NCI-H2227 treated with DMSO at 0.1 percent for 48 hours (cell line): ENCODE measurements at places on chromosomes 5 and 9.

- DNase-seq: no peak
These were observed 11.8 kb downstream of the DMXL1 start for GRCh38 chr5:119082691-119083090.

DNA sequence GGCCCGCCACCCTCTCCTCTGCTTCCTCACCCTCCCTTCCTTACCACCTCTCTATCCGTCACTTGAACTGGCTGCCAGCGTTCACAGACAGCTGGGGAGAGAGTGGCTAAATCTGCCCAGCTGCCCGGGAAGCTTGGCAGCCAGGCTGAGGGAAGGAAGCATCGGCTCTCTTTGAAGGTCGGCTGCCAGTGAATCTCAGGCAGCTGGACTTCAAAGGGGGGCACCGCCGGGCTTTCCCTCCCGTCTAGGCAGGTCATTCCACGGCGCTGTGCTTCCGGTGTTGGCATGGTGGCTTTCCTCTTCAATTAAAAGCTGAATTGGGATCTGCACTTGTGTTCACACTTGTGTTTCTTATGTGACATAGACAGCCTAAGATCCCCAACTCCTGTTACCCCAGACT is 174.0 kb downstream of the GDNF start:
- no peak for DNase-seq

GRCh38 chr9:89815061-89815902 is 210.5 kb downstream of the GADD45G start:
- no peak for DNase-seq

- no peak for DNase-seq
These were observed 107.0 kb upstream of the PCA3 start for GRCh38 chr9:76657265-76657664.

GRCh38 chr5:126492939-126493338 is 69.7 kb downstream of the GRAMD2B start:
- peak; percentile 16 for DNase-seq

DNA sequence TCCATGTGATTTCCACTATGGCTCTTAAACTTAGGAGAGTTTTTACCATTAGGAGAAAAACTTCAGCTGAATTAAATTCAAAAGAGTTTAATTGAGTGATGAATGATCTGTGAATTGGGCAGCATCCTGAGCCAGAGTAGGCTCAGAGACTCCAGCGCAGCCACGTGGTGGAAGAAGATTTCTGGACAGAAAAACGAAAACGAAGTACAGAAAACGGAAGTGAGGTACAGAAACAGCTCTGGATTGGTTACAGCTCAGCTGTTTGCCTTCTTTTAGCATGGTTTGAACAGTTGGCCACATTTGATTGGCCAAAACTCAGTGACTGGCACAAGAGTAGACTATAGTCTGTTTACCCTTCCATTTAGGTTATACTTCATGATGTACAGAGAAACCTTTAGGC is 69.2 kb upstream of the PLPP1 start:
- no peak for DNase-seq

- DNase-seq: no peak
These were observed 257.2 kb downstream of the KIAA0825 start for GRCh38 chr5:94361161-94361560.

DNA sequence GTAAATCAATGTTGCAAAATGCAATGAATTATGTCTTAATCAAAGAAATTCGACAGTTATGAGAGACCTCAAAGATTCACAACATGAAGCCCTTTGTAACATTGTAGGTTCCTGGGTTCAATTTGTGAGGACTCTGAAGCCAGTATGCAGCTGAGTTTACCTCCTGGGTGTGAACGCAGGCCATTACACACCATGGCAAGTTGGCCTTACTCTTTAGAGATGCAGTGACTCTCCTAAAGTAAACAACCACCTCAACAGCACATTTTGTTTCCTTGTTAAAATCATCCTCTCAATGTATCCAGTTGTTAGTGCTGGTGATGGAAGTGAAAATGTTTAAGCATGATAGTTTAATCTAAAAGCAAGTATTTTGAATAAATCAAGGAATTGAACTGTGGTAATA is 73.8 kb downstream of the JAKMIP2 start:
- DNase-seq: no peak

- no peak for DNase-seq
These were observed 225.6 kb downstream of the SPOCK1 start for GRCh38 chr5:137273511-137273910.

DNA sequence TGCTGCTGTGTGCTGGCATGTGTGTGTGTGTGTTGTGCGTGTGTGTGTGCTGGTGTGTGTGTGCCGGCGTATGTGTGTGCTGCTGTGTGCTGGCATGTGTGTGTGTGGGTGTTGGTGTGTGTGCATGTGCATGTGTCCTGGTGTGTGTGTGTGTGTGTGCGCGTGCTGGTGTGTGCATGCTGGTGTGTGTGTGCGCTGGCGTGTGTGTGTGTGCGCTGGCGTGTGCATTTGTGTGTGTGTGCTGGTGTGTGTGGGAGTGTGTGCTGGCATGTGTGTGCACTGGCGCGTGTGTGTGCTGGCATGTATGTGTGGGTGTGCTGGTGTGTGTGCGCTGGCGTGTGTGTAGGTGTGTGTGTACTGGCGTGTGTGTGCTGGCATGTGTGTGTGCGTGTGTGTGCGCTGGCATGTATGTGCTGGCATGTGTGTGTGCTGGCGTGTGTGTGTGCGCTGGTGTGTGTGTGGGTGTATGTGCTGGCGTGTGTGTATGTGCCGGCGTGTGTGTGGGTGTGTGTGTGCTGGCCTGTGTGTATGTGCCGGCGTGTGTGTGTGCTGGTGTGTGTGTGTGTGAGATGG is 20.1 kb downstream of the UNC5A start:
- DNase-seq: no peak

DNA sequence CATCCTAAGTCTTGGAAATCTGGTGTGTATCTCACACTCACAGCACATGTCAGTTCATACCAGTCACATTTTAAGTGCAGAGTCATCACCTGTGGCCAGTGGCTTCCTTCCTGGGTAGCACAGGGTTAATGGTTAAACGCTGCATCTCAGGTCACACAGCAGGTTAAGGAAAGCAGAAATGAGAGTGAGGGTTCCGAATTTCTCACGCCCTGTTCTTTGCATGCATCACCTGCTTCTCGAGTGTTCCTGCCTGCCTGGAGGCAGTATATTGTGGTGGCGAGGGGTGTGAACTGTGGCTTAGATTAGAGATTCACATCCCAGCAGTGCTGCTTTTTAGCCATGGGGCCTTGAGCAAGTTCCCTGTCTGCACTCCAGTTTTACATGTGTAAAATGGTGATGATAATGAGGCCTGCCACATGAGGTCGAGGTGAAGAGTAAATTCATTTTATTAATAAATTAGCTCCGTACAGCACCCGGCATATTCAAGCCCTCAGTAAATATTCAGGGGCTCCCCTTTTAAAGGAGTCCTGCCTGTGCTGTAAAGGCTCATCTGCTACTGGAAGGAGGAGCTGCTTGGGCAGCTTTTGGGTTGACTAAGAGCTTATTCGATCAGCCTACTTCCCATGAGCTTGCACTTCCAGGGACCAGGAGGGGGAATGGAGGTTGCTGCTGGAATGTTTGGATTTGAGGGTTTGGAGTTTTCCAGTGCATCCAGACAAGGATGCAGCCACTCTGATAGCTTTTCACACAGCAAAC is 61.1 kb upstream of the SAP30L start:
- DNase-seq: no peak

DNA sequence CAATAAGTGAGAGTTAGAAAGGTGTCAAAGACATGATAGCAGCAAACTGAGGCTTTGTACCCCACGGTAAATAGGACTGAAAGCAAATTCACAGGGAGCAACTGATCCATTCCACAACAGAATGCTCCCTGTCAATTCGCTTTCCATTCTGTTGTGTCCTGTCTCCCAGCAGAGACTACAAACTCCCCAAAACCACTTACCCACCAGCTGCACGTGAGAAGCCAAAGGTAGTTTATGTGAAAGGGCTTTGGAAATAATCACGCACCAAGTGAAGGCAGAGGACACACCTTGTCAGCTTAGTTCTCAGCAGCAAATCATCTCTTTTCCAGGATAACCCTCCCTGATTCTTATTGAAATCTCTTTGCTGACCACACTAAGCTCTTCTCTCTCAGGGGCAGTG is 46.6 kb upstream of the IL17B start:
- DNase-seq: no peak

DNA sequence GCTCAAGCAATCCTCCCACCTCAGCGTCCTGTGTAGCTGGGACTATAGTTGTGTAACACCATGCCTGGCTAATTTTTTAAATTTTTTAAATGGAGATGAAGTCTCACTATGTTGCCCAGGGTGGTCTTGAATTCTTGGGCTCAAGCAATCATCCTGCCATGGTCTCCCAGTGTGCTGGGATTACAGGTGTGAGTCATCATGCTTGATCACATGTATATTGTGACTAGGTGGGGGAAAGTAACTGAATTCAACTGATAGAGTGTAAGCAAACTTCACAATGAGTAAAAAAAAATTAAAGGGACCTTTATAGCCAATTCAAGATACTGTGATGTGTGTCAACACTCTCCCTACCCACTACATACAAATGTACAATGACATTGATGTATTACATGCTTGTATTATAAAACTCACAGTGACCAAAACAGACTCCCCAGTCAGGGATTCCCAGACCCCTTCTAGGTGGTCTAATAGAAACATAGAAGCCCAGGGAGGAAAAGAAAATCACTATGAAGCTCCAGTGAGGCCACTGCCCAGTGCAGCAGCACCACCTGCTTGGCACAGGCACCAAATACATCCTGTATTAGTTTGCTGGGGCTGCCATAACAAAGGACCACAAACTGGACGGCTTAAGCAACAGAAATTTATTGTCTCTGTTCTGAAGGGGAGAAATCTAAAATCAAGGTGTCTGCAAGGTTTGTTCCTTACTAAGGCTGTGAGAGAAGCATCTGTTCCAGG is 8.8 kb downstream of the PLGRKT start:
- no peak for DNase-seq

DNA sequence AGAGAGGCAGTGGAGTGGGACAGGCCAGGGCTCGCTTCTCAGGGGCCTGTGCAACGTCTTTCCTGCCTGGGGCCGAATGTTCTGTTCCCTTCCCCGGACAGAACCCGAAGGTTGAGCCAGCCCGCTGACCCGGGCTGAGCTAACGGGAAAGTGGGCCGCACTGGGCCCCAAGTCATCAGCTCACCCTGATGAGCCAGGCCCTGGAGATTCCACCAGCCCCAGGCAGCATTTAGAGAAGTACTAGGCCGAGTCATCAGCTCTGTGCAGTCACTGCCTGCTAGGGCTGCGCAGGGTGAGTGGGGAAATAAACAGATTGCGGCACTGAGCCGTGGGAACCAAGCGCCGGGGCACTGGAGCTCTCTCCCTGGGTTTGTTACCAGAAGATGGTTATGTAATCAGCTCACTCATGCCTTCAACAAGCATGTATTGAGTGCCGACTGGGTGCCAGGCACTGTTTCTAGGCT is 29.1 kb upstream of the DUSP1 start:
- DNase-seq: no peak

GRCh38 chr5:82549263-82549662 is 271.1 kb upstream of the RPS23 start:
- DNase-seq: no peak

- DNase-seq: no peak
These were observed 123.5 kb upstream of the TARS1 start for GRCh38 chr5:33317271-33317670.

DNA sequence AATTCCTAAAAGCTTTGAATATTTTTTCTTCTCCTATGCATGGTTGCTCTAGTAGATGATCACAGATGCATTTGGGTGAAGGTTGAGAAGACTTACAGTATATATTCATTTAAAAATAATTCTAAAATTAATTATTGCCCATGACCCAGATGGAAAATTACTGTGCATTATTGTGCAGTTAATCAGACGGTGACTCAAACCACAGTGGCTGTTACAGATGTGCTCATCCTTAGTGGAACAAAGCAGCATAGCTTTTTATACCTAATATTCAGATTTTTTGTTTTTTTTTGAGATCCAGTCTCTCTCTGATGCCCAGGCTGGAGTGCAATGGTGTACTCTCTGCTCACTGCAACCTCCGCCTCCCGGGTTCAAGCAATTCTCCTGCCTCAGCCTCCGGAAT is 10.7 kb downstream of the OR2V1 start:
- no peak for DNase-seq

GRCh38 chr5:73451224-73452130 is 2.9 kb upstream of the FOXD1 start:
- DNase-seq: no peak

DNA sequence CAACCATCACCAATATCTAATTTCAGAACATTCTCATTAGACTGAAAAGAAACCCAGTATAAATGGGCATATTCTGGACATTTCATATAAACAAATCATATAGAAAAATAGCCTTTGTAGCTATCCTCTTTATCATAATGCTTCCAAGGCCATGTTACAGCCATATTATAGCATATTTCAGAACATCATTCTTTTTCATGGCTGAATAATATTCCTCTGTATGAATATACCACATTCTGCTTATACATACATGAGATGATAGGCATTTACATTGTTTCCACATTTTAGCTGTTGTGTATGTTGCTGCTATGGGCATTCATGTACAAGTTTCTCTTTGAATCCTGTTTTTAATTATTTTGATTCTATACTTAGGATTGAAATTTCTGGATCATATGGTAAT is 167.0 kb downstream of the FBXL17 start:
- DNase-seq: no peak

- DNase-seq: no peak
These were observed 269.6 kb downstream of the ARL15 start for GRCh38 chr5:54040804-54041203.

DNA sequence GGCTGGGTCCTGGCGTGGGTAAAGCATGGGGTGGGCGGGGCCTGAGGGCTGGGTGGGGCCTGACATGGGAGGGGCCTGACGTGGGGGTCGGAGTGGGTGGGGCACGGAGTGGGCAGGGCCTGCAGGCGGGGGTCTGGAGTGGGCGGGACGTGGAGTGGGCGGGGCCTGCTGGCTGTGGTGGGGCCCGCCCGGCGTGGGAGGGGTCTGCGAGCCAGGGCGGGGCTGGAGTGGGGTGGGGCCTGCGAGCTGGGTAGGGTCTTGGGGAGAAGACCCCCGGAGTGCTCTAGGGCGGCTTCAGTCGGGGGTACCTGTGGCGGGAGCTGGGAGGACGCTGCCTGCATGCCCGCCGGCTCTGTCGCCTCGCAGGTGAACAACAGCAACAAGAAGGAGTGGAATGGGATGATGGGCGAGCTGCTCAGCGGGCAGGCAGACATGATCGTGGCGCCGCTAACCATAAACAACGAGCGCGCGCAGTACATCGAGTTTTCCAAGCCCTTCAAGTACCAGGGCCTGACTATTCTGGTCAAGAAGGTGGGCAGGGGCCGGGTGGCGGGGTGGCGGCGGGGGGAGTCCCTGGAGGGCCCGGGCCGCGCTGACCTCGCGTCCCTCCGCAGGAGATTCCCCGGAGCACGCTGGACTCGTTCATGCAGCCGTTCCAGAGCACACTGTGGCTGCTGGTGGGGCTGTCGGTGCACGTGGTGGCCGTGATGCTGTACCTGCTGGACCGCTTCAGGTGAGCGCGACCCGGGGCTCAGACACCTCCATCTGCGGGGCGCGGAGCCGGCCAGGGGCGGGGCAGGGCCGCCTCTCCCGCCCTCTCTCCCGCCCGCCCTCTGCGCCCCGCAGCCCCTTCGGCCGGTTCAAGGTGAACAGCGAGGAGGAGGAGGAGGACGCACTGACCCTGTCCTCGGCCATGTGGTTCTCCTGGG is 8.0 kb downstream of the LRRC26 start:
- DNase-seq: no peak
